ENCODE measurements at places on chromosomes 4 and X.

DNA sequence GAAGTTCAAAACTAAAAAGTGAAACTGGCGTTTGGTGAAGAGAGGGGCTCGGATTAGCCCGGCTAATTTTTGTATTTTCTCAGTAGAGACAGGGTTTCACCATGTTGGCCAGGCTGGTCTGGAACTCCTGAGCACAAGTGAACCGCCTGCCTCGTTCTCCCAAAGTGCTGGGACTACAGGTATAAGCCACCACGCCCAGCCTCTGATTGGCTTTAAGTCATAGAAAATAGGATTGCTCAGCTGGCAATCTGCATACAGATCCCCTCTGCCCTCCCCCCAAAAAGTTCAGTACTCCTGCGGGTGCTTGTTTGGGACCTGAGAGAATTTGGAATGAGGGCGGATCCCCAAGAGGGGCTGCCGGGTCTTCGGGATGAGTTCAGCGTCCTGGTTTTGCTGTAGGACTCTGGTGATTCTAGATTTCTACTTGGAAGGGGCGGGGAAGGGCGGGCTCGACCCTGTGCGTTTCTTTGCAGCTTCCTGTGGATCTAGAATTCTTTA, 537 bp upstream of the PRKX start:
- DNase-seq, result no peak

DNA sequence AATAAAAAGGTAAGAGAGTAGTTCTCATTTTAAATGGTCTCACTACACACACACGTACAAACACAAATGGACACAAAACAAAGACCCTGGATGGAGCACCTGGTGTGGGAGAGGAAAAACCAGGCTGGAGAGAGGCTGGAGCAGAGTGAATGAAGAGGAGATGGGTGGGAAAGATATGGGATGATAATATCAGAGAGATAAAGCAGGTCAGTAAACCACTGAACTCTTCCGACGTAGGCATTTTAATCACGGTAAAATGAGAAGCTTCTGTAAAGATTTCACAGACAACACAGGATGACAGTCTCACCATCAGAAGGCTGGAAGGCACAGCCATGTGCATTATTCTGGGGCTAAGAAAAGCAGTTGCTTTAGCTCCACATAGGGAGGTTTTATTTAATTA, 532.8 kb downstream of the KCNIP4 start:
- no peak for DNase-seq

- no peak for DNase-seq
Measured at GRCh38 chr4:142035566-142035965, 399.2 kb downstream of the IL15 start.

- DNase-seq, result no peak
Measured at GRCh38 chrX:13198056-13198761, 121.6 kb downstream of the ATXN3L start.

- no peak for DNase-seq
Measured at GRCh38 chr4:60809486-60809800, 390.7 kb upstream of the ADGRL3 start.

DNA sequence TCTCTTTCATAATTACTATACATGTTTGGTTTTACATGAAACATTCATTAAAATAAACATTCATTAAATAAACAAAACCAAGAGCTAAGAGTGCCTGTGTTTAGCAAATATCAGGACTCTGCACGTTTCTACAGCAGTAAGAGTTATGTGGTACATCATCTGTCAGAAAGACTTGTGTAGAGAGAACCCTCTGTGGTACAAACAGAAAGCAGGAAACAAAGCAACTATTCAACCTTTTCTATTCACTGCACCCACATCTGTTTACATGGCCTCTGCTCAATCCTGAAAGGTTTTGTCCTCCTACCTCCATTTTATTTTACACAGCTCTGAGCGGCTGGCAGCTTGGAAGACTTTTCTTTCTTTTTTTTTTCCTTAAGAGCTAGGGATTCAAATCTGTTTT, 90.7 kb upstream of the PCDH18 start:
- DNase-seq, result no peak

DNA sequence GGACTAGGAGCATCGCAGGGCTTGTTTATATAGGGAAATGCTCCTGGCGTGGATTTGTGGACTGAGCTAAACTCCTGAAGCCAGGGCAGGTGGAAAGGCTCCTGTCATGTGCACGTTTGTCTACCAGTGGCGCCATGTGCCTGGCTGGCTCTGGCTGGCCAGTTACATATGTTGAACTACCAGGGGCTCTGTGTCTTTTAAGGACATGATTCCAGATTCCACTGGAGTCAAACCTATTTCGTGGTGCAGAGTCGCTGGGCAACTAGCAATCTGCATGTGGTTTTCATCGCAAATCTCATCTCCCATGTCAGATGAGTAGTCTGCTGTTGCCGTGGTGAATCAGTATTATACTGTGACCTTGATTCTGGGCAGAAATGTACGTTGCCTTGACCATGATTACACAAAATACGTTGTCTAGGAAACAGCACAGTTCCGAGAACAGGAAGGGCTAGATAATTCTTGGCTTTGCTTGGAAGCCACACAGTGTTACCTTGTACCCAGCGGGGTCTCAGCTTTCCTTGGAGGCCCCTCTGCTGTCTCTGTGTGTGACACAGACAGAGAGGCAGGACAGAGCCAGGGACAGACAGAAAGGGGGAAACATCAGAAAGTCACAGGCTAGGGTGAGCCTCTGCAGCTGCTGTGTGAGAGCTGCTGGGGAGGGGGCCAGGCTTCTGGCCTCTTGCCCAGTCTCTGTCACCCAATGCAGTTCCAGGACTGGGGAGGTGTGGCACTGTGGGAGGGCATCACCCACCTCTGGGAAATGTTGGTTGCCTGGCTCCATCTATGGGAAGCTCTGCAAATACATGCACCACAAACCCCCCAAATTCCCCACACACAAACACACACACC, 19.2 kb downstream of the PNMA6E start:
- no peak for DNase-seq

DNA sequence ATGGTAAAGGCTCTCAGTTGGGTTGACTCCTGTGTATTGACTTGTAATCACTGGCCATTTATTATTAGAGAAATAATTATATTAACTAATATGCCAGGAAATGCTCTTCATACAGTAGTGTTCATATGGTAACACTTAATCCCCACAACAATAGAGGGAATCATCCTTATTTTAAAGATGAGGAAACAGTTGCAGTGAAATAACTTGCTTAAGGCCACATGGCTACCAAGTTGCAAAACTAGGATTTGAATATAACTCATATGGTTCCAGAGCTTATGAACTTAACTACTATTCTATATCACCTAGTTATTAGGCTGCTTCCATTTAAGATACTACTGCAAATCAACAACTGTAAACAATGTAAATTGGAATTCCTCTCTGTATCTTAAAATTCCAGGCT, 143.5 kb upstream of the HPGD start:
- no peak for DNase-seq

DNA sequence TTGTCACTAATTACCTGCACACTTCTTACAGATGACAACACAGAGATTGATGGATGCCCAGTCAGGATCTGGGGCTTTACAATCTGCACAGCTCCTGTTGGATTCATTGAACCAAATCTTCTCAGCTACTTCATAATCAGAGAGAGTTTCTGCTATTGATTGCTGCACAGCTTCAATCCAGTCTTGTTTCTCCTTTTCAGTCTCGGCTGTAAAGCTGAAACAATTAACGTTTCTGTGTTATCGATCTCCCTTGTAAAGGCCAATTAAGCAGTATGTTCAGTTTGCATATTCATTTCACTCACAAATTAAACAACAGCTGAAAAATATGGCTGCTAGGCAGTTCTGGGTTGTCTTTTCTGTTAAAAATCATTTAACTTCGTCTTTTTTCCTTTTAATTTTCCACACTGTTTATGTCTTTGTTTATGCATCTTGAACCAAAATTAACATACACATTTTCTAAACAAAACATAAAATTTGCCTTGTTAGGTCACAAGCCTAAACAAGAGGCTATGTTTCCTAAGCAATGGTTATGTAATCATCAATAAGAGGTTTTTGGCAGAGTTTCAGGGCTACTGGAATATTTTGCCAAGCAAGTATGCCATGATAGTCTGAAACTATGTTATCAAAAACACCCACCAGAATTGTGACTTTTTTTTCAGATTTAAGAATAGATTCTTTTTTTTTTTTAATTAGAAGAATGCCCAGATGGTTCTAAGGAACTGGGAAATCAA, 79.2 kb downstream of the ARAP2 start:
- DNase-seq, result no peak

DNA sequence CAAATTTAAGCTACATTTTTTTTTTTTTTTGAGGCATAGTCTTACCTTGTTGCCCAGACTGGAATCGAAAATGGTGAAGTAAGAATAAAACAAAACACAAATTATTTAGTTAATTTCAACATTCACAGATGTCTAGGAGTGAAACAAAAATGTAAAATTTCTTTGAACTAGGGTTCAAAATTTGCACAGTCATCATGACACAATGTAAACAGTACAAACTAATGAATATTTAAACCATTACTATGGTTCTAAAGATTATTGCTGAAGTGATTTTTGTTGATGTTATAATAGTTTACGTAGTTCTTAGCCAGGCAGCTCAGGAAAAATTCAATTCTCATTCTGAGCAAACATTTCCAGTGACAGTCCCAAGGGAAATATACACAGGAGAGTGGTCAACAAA, 633.1 kb downstream of the GRXCR1 start:
- DNase-seq, result no peak

Data from activated T-cell treated with anti-CD3 and anti-CD28 coated beads for 1 hour (primary cell).